ENCODE measurements at places on chromosomes 11 and 22.

DNA sequence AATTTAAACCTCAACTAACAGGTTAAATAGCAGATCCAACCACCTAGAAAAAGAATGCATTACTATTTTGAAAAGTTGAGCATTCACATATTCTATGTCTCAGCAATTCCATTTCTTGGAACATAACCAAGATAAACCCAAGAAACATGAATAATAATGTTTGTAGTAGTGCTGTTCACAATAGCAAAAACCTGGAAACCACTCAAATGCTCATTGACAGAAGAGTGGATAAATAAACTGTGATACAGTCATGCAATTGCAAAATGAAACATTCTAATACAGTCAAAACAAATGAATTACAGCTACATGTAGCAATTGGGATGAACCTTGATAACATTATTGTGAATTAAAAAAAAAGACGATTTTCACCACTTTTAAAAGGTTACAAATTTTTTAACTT lies 162.8 kb upstream of the TMEM45B start:
- peaks cover 10% of the 10 kb centered on the region for H3K27me3 ChIP-seq
- no peak for DNase-seq
- no peaks in the 10 kb centered on the region for H3K36me3 ChIP-seq
- H3K4me1 ChIP-seq: no peaks in the 10 kb centered on the region
- no peak overlapping the region for H3K4me3 ChIP-seq

GRCh38 chr11:95548416-95548815 lies 241.2 kb downstream of the FAM76B start:
- peaks cover 15% of the 10 kb centered on the region for H3K27me3 ChIP-seq

DNA sequence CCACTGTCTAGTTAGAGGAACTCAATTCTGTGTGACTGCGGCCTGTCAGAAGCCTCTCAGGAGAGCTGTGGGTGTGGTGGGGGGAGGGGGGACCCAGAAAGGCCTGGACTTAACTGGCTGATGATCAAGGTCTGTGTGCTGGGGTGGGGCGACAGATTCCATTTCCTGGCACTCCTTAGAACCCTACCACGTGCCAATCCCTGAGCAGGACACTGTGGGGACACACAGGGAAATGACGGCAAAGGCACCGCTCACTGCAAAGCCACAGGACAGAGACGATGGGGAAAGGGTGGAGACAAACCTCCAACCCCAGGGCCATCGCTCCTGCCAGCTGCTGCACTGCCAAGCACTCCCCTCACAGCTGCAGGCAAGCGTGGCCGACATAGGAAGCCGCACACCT lies 58.4 kb upstream of the BID start:
- H3K36me3 ChIP-seq: peaks cover 3% of the 10 kb centered on the region
- H3K27me3 ChIP-seq: no peaks in the 10 kb centered on the region
- H3K4me3 ChIP-seq: no peak overlapping the region
- H3K27ac ChIP-seq: no peak overlapping the region

GRCh38 chr11:3219281-3219892 lies 774 bp upstream of the MRGPRG start:
- peaks cover 6% of the 10 kb centered on the region for H3K36me3 ChIP-seq
- peaks cover 45% of the 10 kb centered on the region for H3K27me3 ChIP-seq
- H3K4me3 ChIP-seq: no peak overlapping the region
- H3K4me1 ChIP-seq: peaks cover 14% of the 10 kb centered on the region
- no peak for DNase-seq

DNA sequence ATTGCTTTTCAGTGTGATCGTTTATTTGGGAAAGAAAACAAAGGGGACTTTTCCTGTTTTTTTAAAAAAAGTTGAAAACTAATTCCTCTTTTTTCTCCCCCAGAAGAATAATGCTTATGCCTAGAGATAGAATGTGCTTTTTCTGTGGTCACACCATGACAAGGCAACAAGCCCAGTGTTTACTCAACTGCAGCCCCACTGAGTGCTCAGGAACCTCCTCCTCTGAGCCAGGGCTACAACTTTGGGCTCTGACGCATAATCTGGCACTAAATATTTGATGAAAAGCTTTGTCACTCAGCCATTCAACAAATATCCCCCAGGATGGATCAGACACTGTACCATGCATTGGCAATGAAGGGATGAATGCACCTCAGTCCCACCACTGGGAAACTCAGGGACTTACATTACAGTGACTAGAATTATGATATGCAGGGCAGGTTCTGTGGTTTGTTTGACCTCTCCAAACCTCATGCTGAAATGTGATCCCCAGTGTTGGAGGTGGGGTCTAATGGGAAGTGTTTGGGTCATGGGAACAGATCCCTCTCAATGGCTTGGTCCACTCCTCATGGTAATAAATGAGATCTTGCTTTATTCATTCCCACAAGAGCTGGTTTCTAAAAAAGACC lies 155.9 kb downstream of the CCDC34 start:
- no peak overlapping the region for H3K4me3 ChIP-seq
- H3K27ac ChIP-seq: no peak overlapping the region
- no peaks in the 10 kb centered on the region for H3K36me3 ChIP-seq
- H3K4me1 ChIP-seq: no peaks in the 10 kb centered on the region
- no peak for DNase-seq

DNA sequence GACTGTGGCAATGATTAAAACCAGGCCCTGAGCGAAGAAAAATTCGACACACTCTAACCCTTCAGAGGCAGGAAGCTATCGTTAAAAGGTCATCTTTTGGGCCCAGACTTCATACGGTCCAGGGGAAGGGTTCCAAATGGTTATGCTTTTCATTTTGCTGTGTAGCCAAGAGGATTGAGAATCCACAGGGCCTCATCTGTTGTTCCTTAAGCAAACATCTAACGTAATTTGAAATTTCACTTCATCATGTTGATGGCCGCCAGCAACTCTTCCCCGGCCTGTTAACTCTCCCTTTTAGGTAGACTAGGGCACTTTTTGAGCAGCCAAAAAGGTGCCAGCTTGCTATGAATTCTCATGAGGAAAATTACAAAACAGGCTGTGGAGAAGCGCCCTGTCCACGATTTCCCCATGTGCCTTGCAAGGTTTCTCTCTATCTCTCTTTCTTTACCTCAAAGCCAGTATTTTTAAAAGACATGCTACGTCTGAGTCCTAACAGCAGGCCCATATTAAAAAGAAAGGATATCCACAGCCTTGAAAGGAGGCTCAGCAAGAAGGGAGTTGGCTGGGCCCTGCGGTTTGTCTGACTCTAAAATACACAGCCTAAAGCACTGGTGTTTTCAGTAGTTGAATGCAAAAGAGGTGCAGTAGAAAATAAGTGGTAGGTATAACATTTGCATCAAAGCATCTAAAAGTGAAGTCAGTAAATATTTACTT lies 356.3 kb upstream of the NARS2 start:
- H3K27ac ChIP-seq: no peak overlapping the region
- peaks cover 12% of the 10 kb centered on the region for H3K27me3 ChIP-seq
- H3K36me3 ChIP-seq: no peaks in the 10 kb centered on the region
- no peak overlapping the region for H3K4me3 ChIP-seq

- H3K27me3 ChIP-seq: no peaks in the 10 kb centered on the region
- H3K4me1 ChIP-seq: peaks cover 30% of the 10 kb centered on the region
- H3K4me3 ChIP-seq: no peak overlapping the region
- DNase-seq: no peak
- no peak overlapping the region for H3K27ac ChIP-seq
Observed at GRCh38 chr22:37269936-37270678, 12.2 kb upstream of the CYTH4 start.

- peak overlapping the region; percentile 96 for H3K27ac ChIP-seq
- no peaks in the 10 kb centered on the region for H3K27me3 ChIP-seq
- DNase-seq: no peak
- peak overlapping the region; percentile 94 for H3K4me3 ChIP-seq
- H3K4me1 ChIP-seq: peaks cover 32% of the 10 kb centered on the region
Observed at GRCh38 chr22:50473855-50474671, 772 bp downstream of the SBF1 start.

DNA sequence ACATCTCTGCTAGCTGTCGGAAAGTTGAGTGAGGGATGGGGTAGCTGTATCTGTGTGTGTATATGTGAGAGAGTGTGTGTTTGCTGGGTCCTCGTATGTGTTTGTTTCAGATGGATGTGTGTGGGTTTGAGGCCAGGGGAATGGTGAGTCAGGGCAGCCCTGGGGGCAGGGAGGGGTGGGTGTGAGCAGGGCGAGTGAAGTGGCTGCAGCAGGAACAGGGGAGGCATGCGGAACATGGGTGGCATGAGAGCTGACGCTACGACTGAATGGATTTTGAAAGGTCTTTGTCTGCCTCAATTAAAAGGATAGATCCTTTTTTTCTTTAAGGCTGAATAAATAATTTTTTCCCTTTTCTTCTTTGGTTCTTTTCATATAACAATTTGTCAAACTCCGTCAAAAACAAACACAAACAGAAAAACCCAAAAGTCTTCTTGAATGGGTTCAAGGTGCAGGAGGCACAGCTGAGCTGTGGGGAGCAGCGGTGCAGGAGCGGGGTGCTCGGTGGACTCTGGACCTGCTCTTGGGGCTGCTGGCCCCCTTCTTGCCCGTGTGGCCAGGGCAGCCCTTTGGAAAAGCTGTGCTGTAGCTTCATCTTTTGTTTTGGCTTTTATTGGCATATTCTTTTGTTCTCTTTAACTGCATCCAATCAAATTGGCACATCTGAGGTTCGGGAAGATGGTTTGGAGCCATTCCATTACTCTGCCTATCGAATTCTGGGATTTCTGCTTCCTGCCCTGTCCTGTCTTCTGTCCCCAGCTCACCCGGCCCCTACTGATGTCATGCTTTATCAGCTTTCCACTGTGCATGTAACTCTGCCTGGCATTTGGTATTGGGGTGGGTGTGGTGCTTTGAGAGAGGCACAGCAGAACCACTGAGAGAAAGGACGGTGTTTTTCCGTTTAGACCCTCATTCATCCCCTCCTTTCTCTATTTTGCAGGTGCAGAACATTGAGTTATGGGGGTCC lies 80.1 kb downstream of the ADAMTS15 start:
- H3K4me3 ChIP-seq: no peak overlapping the region
- H3K27ac ChIP-seq: no peak overlapping the region
- no peaks in the 10 kb centered on the region for H3K36me3 ChIP-seq

- no peaks in the 10 kb centered on the region for H3K27me3 ChIP-seq
- no peak overlapping the region for H3K4me3 ChIP-seq
- no peaks in the 10 kb centered on the region for H3K4me1 ChIP-seq
- DNase-seq: no peak
Observed at GRCh38 chr11:28461846-28462245, 353.7 kb downstream of the METTL15 start.

DNA sequence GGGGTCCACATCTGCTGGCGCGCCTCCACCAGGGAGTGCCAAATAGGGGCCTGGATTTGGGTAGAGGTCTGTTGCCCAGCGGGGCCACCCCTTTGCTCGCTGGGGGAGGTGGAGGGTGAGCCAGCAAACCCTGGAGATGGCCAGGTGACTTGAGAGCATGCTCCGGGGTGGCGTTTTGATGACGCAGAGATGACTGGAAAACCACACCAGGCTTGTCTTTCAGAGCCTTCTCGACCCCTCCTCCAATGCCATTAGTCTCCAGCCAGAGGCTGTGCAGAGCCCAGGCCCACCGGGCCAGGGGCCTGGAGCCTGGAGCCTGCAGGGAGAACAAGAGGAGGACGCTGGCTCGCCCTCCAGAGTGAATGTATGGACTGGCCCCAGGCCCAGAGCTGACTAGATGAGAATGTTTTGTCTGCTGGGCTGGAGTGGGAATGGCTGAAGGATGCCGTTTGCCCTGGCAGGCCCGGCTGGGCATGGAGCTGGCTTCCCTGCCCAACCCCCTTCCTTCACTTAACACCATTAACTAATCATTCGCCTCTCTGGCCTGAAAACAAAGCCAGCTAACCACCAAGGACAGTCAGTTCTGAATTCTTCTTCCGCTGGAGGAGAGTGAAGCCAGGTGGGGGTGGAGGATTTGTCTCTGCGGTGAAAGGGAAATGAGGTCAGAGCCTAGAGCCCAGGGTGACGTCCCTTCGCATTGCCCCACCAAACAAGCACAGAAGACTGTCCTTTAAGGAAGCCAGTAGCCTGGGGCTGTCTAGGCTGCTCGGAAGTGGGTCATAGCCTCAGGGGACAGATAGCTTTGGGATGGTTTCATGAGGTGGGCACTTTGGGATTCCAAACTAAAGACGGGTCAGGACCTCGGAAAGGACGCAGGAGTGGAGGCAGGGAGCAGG lies 1.6 kb upstream of the MCAM start:
- peaks cover 22% of the 10 kb centered on the region for H3K4me1 ChIP-seq
- peaks cover 35% of the 10 kb centered on the region for H3K27me3 ChIP-seq
- peak; percentile 54 for DNase-seq
- peak overlapping the region; percentile 75 for H3K4me3 ChIP-seq

GRCh38 chr11:134481135-134481534 lies 69.1 kb upstream of the B3GAT1 start:
- DNase-seq: no peak
- H3K4me3 ChIP-seq: no peak overlapping the region
- H3K4me1 ChIP-seq: no peaks in the 10 kb centered on the region
- peaks cover 32% of the 10 kb centered on the region for H3K27me3 ChIP-seq
- no peaks in the 10 kb centered on the region for H3K36me3 ChIP-seq

DNA sequence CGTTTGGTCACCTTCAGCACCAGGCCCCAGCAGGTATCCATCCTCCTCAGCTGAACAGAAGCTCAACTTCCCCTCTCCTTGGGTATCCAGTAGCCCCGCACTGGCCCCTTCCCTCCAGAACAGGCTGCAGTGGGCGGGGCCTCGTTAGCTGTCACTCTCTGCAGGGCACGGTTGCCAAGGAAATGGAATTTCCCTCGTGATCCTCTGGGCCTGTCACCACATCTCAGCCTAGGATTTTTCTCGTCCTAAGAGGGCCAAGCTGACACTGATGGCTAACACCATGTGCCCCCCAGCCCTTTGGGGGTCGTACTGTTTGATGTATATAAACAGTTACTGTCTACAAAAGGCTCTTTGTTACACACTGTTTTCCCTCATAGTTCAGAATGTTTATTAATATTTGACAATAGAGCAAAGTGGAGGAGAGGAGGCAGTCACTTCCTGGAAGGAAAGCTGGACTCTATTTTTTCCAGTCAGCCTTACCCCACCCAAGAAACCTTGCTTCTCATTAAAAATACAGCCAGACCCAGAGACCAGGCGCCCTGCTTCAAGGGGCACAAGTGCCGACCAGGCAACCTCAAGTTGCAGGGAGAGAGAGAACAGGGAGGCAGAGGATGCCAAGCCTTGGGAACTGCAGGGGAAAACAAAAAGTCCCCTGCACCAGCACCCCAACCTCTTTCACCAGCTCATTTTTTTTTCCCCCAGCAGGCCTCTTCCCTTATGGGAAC lies 44.5 kb downstream of the FEZ1 start:
- no peaks in the 10 kb centered on the region for H3K36me3 ChIP-seq
- H3K4me1 ChIP-seq: peaks cover 4% of the 10 kb centered on the region
- no peak for DNase-seq
- H3K27ac ChIP-seq: no peak overlapping the region
- no peak overlapping the region for H3K4me3 ChIP-seq

GRCh38 chr11:46116007-46116711 lies 5.1 kb downstream of the PHF21A start:
- peak overlapping the region; percentile 99 for H3K4me3 ChIP-seq
- peak overlapping the region; percentile 54 for H3K27ac ChIP-seq
- H3K36me3 ChIP-seq: peaks cover 26% of the 10 kb centered on the region

- H3K27ac ChIP-seq: no peak overlapping the region
- H3K27me3 ChIP-seq: no peaks in the 10 kb centered on the region
- no peaks in the 10 kb centered on the region for H3K36me3 ChIP-seq
- DNase-seq: no peak
- H3K4me1 ChIP-seq: no peaks in the 10 kb centered on the region
Observed at GRCh38 chr11:28400331-28401100, 292.3 kb downstream of the METTL15 start.

- H3K4me3 ChIP-seq: no peak overlapping the region
- peaks cover 18% of the 10 kb centered on the region for H3K4me1 ChIP-seq
- DNase-seq: no peak
- H3K36me3 ChIP-seq: peaks cover 57% of the 10 kb centered on the region
- H3K27me3 ChIP-seq: no peaks in the 10 kb centered on the region
Observed at GRCh38 chr11:125621995-125622394, 3.0 kb upstream of the CHEK1 start.
